ENCODE measurements at places on chromosomes 5 and 9.

- no peak for DNase-seq
These were observed 139.7 kb downstream of the TLE1 start for GRCh38 chr9:81549500-81550206.

DNA sequence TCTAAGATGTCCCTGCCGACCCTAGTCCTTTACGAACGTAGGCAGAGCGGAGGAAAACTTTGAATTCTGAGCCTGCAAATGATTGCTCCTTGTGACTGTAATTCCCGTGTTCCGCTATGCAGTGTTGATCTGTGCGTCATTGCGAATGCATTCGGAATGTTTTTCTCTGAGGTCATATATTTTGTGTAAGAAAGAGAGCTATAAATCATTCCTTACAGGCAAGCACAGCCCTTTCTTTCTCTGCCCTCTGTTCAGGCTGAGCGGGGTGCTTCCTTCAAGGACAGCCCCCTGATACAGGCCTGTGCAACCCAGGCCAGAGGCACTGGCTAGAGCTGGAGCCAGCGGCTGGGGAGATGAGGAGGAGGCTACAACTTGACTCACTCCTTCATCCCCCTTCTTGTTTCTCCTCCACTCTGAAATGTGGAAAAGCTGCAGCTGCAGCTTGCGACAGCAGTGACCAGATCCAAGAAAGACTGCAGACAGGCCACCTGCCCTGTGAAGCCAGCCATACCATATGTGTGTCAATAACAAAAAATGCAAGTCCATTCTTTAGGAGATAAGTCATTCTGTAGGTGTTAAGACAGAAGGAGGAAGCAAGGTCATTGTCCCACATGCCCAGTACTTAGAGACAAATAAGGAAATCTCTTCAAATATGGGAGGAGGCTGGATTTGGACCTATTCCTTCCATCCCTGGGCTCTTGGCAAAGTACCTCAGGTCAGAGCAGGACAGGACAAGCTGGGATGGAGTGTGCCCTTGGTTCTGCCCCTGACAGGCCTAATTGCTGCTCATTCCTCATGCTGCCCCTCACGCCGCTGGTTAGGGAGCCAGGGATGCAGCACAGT lies 345.7 kb upstream of the WWC1 start:
- DNase-seq = no peak

DNA sequence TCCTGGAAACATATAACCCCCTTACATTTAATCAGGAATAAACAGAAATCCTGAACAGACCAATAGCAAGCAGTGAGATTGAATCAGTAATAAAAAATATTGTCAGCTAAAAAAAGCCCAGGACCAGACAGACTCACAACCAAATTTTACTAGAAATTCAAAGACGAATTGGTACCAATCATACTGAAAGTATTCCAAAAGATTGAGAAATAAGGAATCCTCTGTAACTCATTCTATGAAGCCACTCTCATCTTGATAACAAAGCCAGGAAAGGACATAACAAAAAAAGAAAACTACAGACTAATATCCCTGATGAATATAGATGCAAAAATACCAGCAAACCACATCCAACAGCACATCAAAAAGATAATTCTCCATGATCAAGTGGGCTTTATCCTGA lies 714.0 kb downstream of the SEMA5A start:
- no peak for DNase-seq

DNA sequence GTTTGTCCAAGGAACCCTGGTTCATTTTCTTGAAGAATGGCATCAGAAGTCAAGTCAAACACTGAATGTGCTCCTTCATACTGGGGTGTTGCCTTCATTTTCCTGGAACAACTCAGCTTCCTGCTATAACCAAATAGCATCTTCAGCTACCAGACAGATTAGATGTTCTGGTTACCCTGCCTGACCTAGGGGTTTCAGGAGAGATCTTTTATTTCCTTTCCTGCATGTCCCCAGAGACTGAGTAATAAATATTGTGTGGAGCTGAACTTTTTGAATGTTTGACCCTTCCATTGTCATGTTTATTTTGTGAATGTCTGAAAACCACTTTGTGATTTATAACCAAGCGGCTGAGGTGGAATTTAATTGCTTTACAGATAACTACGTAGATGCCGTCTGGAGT lies 147.1 kb downstream of the IRX1 start:
- no peak for DNase-seq

DNA sequence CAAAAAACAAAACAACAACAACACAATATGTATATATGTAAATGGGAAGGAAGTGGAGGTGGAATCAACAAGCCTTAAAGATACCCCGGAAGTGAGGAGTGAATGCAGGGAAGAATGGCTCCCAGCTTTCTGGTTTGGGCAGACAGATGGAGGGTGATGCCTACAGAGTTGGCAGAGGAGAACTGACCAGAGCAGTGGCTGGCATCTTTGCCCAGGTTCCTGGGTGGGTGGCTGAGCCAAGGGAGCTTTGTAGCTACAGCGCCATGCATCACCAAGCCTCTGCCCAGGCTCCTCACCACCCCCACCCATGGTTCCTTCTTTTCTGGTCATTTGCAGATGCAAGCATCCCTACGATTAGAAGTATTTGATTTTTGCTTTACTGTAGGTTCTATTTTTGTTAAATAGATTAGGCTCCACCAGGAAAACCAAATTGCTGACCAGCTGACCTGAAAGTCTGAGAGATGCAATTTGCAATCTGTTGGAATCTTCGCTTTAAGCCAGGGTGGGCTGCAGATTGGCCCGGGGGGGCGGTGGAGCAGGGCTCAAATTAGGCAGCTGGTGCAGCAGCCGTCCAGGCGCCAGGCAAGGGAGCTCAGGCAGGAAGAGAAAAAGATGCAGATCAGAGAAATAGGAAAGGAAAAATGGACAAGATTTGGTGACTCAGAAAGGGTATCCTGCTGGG lies 163.3 kb upstream of the TBC1D2 start:
- DNase-seq = no peak

GRCh38 chr5:141807329-141807728 lies 70.9 kb downstream of the PCDH1 start:
- no peak for DNase-seq

- DNase-seq = peak; percentile 24
These were observed 4.4 kb upstream of the SNX2 start for GRCh38 chr5:122770477-122770876.

- DNase-seq = peak; percentile 97
These were observed 54.5 kb downstream of the DIAPH1 start for GRCh38 chr5:141564216-141564692.

GRCh38 chr9:135098400-135099105 lies 11.1 kb downstream of the OLFM1 start:
- DNase-seq = peak; percentile 4

- peak; percentile 78 for DNase-seq
These were observed 24.4 kb upstream of the SYNPO start for GRCh38 chr5:150616024-150616470.

GRCh38 chr5:135831439-135831838 lies 3.0 kb upstream of the SLC25A48 start:
- DNase-seq = no peak

- no peak for DNase-seq
These were observed 668.1 kb upstream of the CDH6 start for GRCh38 chr5:30525353-30525752.

DNA sequence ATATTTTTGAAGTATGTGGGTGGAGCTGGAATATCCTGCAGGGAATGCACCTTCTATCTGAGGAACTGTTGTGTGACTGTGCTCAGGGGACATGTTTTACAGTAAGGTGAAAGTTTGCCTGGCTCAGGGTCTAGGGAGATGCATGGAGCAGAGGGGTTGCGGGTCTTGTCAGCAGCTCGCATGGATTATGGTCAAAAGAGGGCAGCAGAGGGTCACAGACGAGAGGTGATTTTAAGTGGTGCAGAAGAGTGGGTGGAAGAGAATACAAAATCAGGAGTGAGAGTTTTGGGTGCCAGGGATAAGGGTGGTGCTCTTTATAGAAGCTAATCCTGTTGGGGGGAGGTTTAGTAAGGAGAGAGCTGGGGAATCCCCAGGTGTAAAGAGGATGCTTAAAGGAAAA lies 53.5 kb upstream of the GRIN3A start:
- DNase-seq = peak; percentile 68

DNA sequence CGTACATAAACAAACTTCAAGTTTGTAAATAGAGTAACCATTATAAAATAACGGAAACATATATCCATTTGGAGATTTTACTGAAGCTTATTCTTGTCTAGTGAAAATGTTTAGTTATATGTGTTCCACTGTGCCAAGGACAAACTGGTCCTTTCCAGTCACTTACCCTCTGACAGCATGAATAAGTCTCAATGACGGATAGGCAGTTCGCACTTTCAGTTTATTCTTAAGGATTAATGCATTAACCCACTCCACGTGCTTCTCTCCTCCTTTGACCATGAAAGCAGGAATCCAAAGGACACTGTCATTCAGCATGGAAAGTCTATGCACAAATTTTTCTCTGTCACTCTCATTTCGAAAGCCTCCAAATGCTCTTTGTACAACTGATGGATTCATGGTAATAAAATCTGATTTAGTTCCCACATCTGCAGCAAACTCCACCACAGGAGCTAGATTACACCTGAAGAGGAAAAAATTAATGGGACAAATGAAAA lies 47.1 kb downstream of the ST8SIA4 start:
- no peak for DNase-seq

DNA sequence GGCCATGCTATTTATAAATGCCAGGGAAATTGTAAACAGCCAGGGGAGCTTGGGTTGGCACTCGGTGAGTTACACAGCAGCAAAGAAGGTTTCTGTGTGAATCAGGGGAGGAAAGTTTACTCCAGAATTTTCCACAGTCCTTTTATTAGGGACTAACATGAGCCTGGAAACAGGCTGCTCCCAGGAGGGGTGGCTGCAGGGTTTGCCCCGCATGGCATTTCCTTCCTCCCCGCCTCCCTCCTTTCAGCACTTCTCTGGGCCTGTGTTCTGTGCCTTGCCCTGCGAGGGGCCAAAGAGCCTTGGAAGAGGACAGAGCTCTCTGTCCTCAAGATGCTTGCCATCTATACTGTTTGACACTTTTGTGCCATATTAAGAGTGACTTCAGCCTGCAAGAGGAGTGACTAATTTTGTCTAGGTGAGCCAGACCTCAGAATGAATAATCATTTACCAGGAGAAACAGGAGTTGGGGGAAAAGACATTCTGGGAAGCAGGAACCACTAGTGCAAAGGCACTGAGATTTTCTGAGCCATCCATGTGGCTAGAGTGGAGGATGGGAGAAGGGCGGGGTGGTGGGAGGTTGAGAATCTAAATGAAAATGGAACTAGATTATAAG lies 1.8 kb downstream of the GSN start:
- DNase-seq = no peak

- no peak for DNase-seq
These were observed 1.6 kb downstream of the KLHL3 start for GRCh38 chr5:137734331-137734730.
